Foreskin keratinocyte (primary cell): ENCODE measurements at places on chromosomes 16 and 17. TPM values are rescaled to one million over a fixed set of nuclear protein-coding genes. Genes with fewer than 3 reads are reported as not detected.

GRCh38 chr16:3696425-3697218 lies 20.7 kb downstream of the TRAP1 start:
- DNase-seq, result no peak

DNA sequence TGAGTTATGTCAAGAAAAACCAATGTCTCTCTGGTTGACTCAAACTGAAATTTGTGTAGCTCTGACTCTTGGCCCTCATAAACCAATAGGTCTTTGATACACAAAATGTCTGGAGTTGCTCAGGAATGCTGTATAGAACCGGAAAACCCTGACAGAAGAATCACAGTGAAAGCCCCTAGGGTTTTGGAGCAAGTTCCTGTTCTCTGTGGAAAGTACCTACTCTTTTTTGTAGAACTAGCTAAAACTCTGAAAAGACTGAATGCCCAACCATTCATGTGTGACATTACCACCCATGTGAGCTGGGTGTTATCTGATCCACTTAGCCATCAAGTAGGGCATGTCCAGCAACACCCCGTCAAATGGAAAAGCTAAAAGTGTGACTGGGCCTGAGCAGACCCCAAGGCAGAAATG lies 28.8 kb downstream of the CCL4 start:
- DNase-seq, result no peak

GRCh38 chr17:28335959-28336871 lies 654 bp downstream of the TNFAIP1 start:
- peak; percentile 92 for DNase-seq

DNA sequence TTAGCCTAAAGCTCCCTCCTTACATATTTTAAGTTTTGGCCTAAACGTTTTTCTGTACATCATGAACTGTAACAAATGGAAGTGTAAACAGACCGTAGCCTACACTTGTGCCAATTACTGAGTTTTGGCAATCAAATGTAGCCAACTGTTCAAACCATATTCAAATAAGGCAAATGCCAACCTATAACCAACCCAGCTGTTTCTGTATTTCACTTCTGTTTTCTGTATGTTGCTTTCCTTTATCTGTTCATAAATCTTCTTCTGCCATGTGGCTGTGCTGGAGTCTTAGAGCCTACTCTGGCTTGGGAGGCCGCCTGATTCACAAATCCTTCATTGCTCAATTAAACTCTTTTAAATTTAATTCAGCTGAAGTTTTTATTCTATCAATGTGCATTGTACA lies 6.9 kb upstream of the C16orf78 start:
- DNase-seq, result no peak

DNA sequence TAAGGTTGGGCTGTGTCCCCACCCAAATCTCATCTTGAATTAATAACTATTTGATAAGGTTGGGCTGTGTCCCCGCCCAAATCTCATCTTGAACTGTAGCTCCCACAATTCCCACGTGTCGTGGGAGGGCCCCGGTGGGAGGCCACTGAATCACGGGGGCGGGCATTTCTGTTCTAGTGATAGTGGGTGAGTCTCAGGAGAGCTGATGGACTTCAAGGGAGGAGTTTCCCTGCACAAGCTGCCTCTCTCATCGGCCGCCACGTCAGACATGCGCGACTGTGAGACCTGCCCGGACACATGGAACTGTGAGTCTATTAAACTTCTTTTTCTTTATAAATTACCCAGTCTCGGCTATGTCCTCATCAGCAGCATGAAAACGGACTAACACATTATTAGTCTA lies 44.9 kb upstream of the METRNL start:
- DNase-seq, result no peak

DNA sequence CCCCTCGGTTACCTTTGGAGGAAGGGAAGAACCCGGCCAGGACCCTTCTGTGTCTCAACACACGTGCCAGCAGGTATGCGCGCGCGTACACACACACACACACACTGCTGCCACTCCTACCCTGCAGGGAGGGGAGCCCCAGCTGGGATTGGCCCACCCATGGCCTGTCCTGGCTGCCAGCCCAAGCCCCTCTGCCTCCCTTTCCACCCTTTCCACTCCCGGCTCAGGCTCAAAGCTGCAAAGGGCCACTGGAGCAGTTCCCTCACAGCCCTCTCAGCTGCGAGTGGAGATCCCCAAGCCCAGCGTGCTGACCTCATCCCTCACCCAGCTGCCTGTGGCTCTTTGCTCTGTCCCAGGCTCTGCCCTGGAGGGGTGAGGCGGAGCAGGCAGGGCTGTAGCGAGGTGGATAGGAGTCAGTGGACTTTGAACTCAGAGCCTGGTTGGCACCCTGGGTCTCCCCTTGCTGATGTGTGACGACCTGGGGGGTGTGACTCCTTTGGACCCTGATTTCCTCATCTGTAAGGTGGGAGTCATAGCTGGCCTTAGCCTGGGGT lies 14.5 kb downstream of the KIF19 start:
- no peak for DNase-seq

GRCh38 chr16:67277294-67277998 lies 1.9 kb upstream of the PLEKHG4 start:
- peak; percentile 87 for DNase-seq

- no peak for DNase-seq
These were observed 80.6 kb downstream of the TUBD1 start for GRCh38 chr17:59812139-59812538.

DNA sequence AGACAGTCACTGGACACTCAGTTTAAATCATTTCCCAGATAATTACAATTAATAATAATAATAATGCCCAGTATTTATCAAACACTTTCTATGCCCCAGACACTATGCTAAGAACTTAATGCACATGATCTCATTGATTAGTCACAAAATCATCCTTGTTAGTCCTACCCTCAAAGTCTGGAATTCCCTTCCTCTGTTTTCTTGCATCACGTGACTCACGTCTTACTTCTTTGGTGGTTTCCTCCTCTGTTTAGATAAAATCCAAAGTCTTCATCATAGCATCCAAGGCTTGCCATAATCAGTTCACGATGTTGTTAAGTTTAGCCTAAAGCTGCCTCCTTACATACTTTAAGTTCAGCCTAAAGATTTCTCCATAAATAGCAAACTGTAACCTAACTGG lies 471.9 kb downstream of the PMP22 start:
- DNase-seq, result peak; percentile 88

DNA sequence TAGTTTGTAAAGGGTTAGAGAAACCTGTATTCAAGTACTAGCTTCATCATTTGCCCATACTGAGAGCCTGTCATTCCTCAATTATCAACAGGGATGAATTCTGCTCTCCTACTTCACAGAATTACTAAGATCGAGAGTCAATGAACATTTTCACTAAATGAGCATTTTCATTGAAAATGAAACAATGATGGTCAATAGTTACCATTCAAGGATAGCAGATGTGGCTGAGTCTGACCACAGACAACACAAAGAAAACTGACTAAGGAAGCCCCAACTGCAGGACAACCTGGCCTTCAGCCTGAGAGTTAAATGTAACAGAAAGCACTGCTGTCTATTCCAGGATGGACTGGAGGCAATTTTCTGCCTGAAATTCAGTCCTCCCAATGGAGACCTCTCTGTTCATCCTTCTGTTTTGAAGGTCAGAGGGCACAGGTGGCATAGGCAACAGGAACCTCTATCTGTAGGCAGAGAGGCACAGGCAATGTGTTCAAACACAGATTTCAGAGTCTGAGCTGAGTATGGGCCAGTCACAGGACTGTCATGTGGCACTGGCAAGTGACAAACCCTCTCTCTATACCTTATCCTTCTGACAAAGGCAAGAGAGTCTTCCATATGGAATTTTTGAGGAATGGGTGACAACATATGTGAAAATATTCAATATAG lies 19.5 kb downstream of the TRAF4 start:
- no peak for DNase-seq

DNA sequence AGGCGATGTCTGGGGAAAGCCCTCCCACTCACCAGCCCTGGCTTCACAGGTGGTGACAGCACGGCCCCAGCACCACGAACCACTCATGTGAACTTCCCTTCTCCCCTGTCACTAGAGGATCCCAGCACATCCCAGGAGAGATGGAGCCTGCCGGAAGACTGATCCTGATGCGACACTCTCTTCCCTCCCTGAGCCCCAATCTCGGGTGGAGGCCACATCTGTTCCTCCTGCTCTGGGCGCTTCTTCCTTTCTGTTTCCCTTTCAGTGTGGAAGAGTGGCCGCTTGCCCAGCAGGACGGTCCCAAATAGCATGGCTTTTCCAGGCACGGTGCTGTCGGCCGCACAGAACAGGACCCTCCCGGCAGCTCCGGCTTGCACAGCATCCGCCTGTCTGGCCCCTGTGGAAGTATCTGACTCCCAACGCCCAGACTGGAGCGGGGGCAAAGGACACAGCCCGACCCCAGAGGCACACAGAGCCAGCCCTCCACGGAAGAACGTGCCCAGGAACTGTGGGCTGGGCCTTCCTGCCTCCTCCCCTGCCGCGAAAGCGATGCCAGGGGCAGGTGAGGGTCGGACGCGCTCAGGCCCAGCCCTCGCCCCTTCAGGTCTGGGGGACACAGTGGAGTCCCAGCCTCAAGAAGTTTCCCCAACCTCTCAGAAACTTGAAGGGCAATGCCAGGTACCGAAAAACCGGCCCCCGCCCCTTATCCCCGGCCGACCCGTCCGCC lies 37.6 kb downstream of the CBFA2T3 start:
- DNase-seq, result no peak

DNA sequence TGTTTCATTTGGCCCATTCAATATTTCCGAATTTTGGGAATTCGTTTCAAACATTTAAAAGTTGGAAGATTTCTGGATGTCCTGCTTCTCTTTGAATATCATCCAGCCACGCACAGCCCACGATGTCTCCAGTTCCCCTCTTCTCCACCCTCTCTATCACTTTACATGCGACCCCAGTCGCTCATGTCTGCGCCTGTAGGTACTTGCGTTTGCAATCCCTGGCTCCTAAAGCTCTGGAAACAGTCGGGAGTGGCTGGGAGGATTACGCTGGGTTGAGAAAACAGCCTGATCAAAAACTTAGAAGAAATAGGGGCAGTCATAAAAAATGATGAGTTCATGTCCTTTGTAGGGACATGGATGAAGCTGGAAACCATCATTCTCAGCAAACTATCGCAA lies 1.5 kb upstream of the SBK1 start:
- DNase-seq, result no peak

GRCh38 chr17:21674242-21674731 lies 18.0 kb upstream of the KCNJ18 start:
- DNase-seq, result no peak

- DNase-seq, result no peak
These were observed 19.7 kb downstream of the OSBPL7 start for GRCh38 chr17:47801906-47802305.

DNA sequence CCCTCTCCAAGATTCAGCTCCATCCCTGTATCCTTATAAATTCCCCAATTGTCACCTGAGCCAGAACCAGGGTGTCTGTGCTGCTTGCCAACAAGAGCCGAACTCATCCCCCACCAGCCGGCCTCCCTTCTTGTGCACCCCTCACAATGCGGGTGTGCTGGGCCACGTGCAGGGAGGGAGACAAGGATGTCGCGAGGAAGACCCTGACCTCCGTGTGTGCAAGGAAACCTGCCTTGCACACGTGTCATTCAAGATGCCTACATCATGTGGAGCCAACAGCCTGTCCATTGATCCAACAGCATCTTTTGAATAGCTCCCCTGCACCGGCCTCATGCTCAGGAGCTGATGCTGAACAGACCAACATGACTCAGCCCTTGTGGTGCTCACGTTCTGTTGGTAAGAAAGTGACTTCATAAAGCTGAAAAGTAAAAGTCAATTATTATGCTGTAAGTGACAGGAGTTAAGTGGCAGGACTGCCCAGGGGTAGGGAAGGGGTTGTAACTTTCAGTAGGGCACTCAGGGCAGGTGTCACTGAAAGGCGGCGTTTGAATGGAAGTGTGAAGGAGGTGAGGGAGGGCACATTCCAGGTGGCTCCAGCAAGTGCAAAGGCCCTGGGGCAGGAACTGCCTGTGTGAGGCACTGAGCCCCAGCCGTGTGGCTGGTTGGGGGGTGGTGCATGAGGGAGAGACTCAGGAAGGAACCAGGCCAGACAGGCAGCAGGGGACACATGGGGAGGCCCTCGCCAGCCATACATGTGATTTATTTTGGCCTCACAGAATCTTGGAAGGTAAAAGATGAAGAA lies 302.2 kb downstream of the FOXL1 start:
- no peak for DNase-seq

- DNase-seq, result no peak
These were observed 435.5 kb downstream of the KCNJ2 start for GRCh38 chr17:70604854-70605253.

DNA sequence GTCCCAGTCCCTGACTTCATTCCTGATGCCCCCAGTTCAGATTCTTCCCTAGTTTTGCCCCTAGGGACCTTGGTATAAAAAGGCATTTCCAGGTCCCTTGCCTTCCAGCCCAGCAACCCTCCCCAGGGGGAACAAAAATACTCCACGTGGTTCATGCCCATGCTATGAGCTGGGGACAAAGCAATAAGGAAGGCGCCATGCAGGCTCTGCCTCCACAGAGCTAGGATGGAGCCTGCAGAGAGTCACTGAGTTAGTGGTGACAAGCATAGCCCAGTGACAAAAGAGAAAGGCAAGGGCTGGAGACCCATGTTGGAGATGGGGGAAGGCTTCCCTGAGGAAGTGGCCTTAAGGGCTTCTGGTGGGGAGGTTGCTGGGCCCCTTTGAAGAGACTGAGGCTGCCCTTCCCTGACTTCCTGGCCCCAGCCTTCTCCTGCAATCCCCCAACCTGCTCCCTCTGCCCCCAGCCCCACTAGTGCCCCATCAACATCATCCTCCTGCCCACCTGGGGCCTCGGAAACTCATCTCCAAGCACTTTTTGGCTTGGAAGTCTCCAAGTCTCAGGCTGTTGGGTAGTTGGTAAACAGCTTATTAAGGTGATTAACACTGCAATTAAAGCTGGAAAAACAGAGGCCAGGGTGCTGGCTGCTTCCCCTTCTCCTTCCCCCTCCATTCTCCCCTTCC lies 9.6 kb downstream of the DLX3 start:
- no peak for DNase-seq

GRCh38 chr17:5281814-5282641 lies at the start of gene RABEP1:
RABEP1 (plus strand) TSS chr17:5282284; CDS start chr17:5282487, 203 bp downstream.
- peak; percentile 32 for DNase-seq

Gene TBC1D3D
- total RNA-seq, result 0.21 and 0.88 TPM in 2 replicates

Gene ZG16
- total RNA-seq, result not detected in 2 replicates

Gene TAT
- not detected in 2 replicates for total RNA-seq

Gene KRTAP4-3
- total RNA-seq, result not detected in 2 replicates

Gene C17orf58
- 5.8 and 6.2 TPM in 2 replicates for total RNA-seq

Gene AANAT
- total RNA-seq, result not detected in 2 replicates

Gene MT1A
- total RNA-seq, result not detected in 2 replicates

Gene RAB37
- not detected in 2 replicates for total RNA-seq

Gene SBK1
- total RNA-seq, result 0.10 and 0.14 TPM in 2 replicates

Gene ABI3
- not detected in 2 replicates for total RNA-seq

Gene MYO15A
- 0.32 and 0.37 TPM in 2 replicates for total RNA-seq

Gene CETP
- total RNA-seq, result not detected in 2 replicates

Gene KRT12
- not detected in 2 replicates for total RNA-seq

Gene CCL1
- total RNA-seq, result not detected in 2 replicates
